COR-L47 (cell line): ENCODE measurements at places on chromosomes 2 and 18.

GRCh38 chr18:27843783-27844777, 332.9 kb downstream of the CDH2 start:
- DNase-seq = no peak

- DNase-seq = no peak
Observed at GRCh38 chr2:154814856-154815255, 116.4 kb downstream of the KCNJ3 start.

- no peak for DNase-seq
Observed at GRCh38 chr2:55391615-55392242, 27.9 kb downstream of the CCDC88A start.

- no peak for DNase-seq
Observed at GRCh38 chr18:24771300-24771699, 310.9 kb downstream of the HRH4 start.

GRCh38 chr18:45719106-45719505, 4.9 kb upstream of the SLC14A1 start:
- DNase-seq = no peak

DNA sequence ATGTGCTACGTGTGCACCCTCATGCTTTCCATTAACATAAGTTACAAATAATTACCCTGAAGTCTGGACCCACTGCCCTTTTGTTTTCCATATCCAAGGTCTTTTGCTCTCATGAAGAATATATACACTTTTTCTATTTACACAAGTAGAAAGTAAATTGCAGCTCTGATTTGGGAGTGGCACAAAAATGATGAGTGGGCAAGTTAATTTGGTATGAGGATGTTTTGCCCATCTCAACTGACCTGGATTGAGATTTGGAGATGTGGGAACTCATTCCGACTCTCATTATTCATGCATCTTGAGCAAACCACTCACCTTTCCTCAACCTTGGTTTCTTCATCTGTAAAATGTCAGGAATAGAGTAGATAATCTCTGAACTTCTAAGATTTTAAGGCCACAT, 53.6 kb upstream of the TMEM17 start:
- no peak for DNase-seq

GRCh38 chr2:217681791-217682190, 321.0 kb downstream of the TNS1 start:
- no peak for DNase-seq

DNA sequence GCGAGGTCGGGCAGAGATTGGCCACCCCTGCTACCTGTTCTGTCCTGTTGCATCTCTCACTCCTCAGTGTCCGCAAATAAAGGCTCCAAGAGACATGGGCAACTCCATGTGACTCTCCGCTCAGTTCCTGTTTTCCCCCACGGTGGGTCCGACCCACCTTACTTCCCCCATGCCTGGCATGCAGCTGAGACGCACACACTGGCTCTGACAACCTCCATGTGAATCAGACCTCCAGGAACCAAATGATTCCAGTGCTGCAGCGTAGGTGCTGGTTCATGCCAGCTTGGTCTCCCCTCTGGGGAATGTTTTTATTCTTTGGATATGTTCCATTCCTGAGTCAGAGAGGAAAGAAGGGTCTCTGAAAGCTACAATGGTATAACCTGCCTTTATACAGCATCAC, 221.5 kb downstream of the SH3RF3 start:
- no peak for DNase-seq

- DNase-seq = no peak
Observed at GRCh38 chr18:26864658-26865057, 849 bp downstream of the AQP4 start.

GRCh38 chr2:37348155-37348554, 3.7 kb downstream of the QPCT start:
- no peak for DNase-seq

GRCh38 chr2:226524381-226524843, 275.2 kb downstream of the IRS1 start:
- DNase-seq = no peak

- DNase-seq = no peak
Observed at GRCh38 chr2:235990344-235990743, 177.8 kb downstream of the GBX2 start.

- DNase-seq = no peak
Observed at GRCh38 chr2:170715932-170716777, 1.0 kb downstream of the SP5 start.

DNA sequence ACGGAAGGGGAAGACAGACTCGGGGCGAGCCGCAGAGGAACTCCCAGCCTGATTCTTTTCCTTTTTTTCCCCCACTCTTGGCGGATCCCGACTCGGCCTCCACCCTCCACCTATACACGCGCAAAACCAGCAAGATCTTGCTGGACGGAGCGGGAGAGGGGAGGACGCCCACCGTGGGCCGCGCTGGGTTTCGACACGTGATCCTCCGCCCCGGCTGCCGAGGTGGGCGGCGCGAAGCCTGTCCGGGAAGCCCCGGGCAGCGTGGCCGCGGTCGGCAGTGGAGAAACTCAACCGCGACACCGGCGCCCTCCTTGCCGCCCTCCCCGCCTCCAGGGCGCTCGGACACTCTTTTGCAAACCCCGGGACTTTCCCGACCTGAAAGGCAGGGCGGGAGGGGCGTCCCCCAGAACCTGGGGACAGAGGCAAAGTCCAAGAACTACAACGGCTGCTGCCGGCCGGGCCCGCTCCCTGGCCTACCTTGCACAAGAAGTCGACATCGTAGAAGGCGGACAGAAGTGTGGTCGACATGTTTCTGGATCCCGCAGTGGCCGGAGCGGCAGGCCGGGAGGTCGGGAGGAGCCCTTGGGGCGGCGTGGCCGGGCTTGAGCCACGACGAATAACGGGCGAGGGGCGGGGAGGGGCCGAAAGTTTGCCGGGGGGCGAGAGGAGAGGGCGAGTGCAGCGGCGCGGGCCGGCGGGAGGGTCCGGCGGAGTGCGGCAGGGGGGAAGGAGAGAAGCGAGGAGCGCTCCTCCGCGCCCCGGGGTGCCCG, 433 bp downstream of the ZFP36L2 start:
- DNase-seq = peak; percentile 25

DNA sequence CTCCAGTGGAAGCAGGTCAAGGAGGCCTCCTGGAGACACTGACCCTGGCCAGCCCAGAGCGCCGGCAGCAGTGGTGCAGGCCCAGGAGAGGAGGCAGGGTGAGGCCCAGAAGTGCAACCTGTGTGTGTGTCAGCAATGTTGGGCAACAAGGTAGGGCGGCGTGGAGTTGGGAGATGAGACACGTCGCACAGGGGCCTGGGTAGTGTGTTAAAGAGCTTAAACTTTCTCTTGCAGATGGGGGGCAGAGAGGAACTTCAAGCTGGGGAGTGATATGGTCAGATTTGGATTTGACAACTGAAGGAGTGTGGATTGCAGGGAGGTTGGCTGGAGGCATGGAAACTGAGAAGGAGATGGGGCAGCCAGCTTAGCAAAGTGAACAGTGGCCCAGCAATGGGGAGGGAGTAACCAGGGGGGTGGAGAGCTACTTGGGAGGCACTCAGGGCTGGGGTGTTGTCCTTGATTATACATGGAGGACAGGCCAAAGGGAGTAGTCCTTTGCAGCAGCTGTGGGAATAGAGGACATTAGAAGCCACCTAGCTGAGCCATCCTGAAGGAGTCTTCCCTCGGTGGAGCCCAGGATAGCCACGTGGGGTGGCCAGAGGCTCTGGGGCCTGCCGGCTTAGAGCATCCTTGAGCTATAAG, 278.6 kb upstream of the HS6ST1 start:
- no peak for DNase-seq

DNA sequence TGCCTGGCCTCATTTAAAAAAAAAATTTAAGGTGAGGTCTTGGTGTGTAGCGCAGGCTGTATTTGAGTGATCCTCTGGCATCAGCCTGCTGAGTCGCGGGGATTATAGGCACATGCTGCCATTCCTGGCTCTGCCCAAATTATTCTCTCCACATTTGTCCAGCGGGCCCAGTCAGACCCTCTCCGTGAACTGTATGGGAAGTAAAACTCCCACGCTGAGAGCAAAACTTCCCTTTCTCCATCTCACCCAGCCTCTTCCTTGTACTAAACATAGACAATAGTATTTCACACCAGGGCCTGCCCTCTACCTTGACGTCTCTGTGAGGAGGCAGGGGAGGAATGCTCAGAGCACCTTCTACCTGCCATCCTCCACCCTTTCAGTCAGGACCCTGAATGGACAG, 37.0 kb downstream of the EIF4E2 start:
- no peak for DNase-seq

GRCh38 chr2:924701-925100, 25.9 kb upstream of the SNTG2 start:
- no peak for DNase-seq

DNA sequence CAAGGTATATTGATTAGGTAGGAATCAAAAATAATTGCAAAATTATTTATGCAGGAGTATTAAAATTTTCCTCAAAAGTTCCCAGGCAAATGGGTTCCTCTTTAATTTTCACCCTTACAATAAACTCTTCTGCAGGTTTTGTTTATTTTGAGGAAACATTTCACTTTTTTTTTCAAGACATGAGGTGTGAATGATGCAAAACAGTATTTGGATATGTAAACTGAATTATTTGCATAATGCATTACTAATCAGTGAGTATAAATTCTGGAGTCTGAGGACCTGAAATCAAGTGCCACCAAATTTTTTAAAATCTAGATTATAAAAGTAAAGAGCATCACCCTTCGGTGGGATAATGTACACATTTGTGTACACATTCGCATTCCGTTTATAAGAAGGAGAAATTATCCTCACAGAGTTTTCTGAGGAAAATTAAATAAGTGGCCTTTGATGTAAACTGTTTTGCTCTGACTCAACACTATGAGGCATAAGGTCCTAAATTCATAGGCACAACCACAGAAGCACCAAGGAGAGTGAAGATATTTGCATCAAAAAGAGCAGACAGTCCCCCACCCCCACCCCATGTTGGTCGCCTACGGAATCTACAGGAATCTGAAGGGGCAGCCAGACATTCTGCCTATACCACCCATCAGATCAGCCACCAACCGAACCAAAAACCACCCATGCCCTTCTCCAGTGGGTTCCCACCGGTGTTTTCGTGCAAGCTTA, 33.1 kb downstream of the BCL11A start:
- no peak for DNase-seq

DNA sequence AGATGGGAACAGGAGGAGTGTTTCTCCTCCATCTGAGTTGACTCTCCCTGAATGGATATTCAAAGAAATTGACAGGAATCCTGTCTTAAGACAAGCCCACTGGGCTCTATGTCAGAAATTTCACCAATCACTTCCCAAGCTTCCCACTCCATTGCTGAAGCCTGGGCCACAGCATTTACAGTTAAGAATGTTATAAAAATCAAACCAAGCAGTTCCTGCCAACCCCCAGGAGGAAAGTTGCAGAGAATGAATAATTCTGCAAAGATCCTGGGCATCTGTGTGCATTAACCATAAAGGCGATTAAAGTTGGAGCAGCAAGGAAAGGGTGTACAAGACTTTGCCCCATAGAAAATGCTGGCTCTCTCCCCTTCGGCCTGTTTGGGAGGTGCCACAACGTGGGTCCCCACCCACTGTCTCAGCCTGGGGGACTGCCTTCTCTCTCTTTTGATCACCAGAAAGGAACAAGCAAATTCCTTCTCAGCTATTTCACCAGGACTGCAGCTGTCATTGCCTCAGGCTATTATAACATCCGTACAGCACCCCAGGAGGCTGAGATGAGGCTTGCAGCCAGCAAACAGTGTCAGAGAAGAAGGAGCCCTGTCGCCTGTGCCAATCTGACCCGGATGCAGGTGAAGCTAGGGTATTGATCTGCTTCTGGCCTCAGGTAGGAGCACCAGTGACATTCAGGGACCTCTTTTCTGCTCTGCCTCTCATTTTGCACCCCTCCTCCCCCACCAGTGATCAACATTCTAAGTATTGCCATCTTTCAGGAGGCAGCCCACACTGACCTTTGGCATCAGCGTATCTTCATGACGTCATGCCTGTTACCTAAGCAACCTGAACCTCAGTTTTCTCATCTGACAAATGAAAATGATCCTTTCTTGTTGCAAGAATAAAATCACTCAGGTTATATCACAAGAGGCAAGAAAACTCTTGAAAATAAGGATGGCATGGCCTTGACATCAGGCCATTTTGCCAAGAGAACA, 219.0 kb downstream of the SH3BP4 start:
- DNase-seq = peak; percentile 69

DNA sequence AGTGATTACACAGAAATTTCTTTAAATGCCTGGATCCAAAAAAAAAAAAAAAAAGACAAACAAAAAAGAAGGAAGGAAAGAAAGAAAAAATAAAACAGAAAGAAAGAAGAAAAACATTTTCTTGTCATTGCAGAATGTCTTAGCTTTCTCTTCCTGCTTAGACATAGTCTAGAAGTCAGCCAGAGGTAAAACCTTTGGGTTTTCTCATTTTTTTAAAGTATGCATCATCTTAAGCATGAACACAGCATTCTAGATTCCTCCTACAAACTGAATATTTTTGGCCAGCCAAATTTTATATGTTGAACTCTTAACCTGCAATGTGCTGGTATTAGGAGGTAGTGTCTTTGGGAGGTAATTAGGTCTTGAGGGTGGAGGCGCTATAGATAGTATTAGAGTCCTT, 243.9 kb downstream of the TRIB2 start:
- DNase-seq = no peak

GRCh38 chr2:190528521-190529001, 6.0 kb downstream of the NEMP2 start:
- DNase-seq = no peak

DNA sequence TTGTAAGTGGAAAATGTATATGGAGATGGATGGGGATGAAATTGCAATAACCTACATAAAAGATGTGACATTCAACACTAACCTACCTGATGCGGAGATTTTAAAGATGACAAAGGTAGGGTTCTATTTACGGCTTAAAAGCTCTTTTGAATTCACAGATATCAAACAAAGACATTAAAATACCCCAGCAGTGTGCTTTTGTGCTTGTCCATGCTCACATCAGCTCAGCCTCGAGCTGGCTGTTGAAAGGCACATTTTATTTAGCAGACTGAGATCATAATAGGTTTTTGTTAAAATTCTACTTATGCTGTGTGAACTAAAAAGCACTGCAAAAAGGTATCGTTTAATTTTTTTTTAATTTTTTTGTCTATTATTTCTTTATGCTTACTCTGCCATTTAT, 96.0 kb upstream of the CDCA7 start:
- DNase-seq = no peak

DNA sequence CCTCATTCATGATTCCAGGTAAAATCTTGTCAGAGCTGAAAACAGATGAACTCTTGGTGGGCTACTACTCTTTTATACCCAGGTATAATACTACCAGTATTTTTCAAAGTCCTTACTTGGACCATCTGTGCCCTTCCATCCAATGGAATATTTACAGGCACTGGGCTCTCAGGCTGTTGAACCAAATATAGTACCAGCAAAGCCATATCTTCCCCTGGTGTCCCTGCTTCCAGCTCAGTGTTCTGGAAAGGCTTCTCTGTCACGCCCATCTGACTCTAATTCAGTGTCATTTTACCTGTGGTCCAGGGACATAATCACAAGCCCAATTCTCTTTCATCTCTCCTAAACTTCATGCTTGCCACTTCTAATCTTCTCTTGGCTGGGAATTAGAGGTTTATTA, 119.2 kb upstream of the STK17B start:
- no peak for DNase-seq
